ENCODE measurements at places on chromosomes 7 and 10.
A peak's percentile ranks its signal among the peaks of the same experiment; 100 is the strongest.

DNA sequence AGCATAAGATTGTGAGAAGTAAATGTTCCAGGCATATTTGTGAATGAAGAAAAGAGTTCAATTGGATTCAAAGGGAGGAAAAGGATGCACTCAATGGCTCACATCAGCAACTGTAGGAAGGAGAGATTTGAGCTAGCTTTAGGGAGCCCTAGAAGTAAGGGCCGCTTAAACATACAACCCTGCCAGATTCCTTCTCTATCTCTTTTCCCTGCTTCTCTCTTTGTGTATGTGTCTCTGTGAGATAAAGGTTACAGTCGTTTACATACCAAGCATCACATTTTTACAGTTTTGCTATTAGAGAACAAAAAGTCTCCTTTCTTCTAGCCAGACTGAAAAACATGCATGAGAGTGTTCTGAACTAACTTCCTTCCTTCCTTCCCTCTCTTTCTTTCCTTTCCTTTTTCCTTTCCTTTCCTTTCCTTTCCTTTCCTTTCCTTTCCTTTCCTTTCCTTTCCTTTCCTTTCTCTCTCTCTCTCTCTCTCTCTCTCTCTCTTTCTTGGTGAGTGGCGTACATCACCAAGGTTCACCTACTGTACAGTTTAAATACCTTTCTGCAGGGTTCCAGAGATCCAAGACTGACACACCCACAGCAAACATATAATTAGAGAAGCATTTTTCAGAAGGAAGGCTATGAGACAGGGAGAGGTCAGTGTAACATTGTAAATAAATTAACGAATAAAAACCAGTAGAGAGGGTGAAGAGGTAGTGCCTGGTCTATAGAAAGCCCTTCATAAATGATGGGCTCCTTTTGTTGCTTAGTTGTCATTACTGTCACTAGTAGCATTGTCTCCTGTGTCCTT, 240.4 kb downstream of the ARL4A start:
- DNase-seq = no peak
- H3K27ac ChIP-seq = no peak overlapping the region
- no peaks in the 10 kb centered on the region for H3K36me3 ChIP-seq

DNA sequence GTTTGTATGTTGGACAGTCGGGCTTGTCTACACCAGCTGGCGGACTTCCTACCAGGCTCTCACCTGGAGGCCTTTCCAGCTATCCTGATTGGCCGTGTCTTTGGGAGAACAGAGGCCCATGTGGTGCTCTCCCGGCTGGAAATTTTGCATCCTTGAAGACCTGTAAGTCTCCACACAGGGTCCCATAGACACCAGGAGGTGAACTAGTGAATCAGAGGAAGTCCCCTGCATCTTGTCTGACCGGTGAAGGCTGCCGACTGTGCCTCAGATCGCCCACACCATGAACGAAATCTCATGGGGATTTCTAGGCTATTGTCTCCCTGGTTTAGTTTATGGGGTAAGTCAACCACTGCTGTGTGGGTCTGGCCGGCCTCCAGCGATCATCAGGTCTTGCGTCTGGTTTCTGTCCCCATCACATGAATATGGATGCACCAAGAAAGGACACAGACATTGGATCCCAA, 108.4 kb upstream of the LYZL2 start:
- H3K36me3 ChIP-seq = no peaks in the 10 kb centered on the region
- no peak for DNase-seq
- no peaks in the 10 kb centered on the region for H3K27me3 ChIP-seq
- H3K27ac ChIP-seq = no peak overlapping the region

DNA sequence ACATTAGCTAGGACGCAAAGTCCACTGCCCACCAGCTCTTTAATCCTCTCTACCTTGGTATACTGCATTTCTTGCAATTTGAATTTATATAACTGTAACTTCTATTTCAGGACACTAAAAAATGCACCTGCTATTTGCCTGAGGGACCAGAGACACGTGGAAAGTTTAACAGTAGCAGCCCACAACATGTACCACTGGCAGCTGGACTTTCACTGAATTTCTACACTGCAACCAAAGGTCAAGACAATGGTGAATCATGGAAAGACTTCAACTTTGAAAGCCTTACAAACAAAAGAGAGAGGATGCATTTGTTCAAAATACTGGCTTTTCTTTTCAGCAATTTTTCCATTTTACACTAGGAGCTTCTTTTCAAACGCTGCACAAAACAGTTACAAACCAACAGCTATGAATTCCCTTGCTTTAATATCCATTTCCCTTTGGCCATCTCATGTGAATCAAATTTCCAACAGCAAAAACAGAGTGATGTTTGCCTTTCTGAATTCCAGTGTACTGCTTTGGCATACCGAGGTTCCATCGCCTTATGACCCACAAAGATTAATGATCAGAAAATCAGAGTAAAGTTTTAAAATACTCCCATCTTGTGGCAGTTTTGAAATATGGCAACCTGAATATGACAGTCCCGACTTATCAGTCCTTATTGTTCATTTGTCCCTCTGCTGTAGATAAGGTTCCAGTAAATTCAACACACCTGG, 29.9 kb upstream of the HNRNPH3 start:
- H3K4me3 ChIP-seq = no peak overlapping the region
- H3K36me3 ChIP-seq = no peaks in the 10 kb centered on the region
- peak overlapping the region; percentile 65 for H3K27ac ChIP-seq
- no peaks in the 10 kb centered on the region for H3K4me1 ChIP-seq
- DNase-seq = no peak

DNA sequence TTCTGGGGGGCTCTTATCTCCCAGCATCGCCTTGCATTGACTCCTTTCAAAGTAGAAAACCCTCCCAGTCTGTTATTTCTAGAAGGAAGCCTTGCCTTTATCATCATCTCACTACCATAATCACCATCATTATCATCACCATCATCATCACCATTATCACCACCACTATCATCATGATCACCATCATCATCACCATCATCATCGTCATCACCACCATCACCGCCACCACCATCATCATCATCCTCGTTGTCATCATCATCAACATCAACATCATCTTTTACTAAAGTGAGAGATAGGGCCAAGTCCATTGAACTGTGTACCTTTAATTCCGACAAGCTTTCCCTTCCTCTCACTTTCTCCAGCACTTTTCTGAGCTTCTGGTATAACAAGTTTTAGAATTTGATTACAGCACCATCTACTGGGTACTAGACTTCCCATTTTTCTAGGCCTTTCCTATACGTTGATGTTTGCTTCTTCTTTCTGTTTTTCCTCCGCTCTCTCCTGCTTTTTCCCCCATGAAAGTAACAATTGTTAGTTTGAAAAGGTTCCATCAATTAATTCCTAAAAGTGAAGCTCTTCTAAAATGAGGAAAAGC, 226.4 kb downstream of the BUB3 start:
- DNase-seq = no peak
- no peak overlapping the region for H3K4me3 ChIP-seq
- H3K4me1 ChIP-seq = no peaks in the 10 kb centered on the region
- H3K27me3 ChIP-seq = no peaks in the 10 kb centered on the region
- no peaks in the 10 kb centered on the region for H3K36me3 ChIP-seq

DNA sequence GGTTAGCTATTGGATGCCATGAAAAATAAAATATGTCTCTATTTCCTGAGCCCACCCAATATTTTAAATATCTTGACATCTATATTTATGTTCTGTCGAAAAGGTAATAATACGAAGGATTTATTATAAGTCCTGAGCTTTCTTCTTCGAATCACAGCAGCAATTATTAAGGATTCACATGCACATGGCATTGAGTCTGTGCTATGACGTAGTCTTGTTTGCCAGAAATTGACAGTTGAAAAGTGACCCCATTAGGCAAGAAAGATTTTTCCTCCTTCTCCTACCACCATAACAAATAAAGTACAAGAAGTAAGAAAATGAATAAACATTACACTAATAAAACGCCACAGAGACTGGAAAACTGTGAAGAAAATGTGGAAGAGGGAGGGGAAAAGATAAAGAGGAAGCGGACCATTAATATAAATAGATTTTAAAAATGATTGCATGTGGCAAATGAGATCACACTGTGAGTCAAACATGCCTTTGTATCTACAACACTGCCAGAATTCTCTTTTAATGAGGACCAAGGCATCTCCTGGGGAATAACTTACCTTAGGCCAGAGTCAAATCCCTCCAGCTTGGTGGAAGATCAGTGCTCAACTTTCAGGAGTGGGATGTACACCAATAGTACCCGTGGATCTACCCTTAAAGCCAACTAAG, 21.6 kb downstream of the FZD1 start:
- no peak overlapping the region for H3K27ac ChIP-seq
- H3K4me1 ChIP-seq = no peaks in the 10 kb centered on the region
- no peaks in the 10 kb centered on the region for H3K27me3 ChIP-seq
- no peak overlapping the region for H3K4me3 ChIP-seq
- no peak for DNase-seq

DNA sequence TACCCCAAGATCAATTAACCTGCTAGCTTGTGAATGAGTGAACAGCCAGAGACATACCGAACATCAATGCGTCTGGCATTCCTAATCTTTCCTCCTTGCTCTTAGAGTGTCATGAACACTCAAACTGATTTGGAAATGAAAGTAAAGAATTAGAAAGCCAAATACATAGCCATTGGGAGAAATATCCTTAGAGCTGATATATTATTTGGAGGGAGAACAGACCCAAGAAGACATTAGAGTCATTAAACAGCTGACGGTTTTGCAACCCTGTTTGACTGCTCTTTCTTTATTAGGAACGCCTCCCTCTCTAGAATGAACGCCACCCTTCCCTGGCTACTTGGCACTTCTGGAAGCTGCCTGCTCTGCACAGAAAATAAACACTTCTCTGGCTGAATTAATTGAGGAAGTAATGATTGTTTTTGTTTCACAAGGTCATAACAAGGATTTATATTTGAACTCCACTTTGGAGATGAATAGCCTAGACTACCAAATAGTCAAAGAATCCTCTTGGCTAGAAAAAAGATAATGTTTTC, 42.8 kb downstream of the CTTNBP2 start:
- no peaks in the 10 kb centered on the region for H3K27me3 ChIP-seq
- H3K4me1 ChIP-seq = no peaks in the 10 kb centered on the region
- no peak for DNase-seq
- H3K4me3 ChIP-seq = no peak overlapping the region

GRCh38 chr7:129264534-129264933, 39.7 kb downstream of the AHCYL2 start:
- H3K36me3 ChIP-seq = no peaks in the 10 kb centered on the region
- DNase-seq = no peak
- H3K27ac ChIP-seq = no peak overlapping the region
- no peaks in the 10 kb centered on the region for H3K27me3 ChIP-seq
- no peaks in the 10 kb centered on the region for H3K4me1 ChIP-seq
